ENCODE measurements at places on chromosomes 16 and 17.

GRCh38 chr16:88685156-88686061 lies 898 bp downstream of the SNAI3 start:
- no peak for DNase-seq

DNA sequence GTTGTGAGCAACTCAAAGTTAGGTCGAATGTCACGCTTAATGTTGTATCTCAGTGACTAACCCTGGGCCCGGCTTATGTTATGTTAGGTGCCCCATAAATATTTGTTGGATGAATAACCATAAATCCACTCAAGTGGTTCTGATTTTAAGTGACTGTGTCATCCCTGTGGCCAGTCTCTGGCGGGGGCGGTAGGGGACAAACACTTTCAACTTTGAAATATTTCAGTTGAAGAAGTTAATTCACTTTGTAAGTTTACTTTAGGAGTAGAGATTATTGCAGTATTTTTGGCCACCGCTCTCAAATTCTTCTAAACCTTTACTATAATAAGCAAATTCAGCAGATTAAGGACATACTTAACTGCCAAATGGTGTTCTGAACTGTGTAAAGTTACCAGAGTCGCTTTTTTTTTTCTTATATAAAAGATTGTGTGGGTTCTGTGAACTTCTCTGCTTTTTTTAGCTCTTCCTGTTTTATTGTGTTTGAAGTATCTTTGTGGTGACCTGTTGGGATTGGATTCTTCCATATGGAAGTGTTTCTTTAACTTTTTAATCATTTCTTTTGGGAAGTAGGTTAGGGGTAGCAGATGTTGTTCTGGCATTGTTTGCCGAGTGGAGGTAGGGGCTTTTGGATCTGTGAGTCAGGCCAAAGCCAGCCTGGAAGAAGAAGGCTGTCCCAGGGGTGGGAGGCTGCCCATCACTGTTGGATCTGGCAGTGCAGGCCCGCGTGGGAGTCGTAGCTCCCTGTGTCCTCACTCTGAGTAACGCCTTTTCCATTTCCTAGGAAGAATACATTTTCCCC lies 61.4 kb upstream of the TBX2 start:
- peak; percentile 46 for DNase-seq

DNA sequence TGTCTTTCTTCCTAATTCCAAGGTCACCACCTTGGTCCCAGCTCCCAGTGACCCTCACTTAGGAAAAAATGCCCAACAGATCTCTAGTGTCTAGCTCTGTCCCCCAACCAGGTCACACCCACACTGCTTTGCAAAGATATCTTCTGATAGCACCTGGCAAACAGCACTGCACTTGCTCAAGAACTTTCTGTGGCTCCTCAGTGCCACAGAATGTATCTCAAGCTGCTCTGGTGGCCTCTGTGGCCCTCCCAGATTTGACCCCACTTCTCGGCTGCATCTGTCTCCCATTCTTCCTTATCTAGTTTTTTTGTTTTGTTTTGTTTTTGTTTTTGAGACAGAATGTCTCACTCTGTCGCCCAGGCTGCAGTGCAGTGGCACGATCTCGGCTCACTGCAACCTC lies 5.0 kb downstream of the ZNF688 start:
- no peak for DNase-seq

DNA sequence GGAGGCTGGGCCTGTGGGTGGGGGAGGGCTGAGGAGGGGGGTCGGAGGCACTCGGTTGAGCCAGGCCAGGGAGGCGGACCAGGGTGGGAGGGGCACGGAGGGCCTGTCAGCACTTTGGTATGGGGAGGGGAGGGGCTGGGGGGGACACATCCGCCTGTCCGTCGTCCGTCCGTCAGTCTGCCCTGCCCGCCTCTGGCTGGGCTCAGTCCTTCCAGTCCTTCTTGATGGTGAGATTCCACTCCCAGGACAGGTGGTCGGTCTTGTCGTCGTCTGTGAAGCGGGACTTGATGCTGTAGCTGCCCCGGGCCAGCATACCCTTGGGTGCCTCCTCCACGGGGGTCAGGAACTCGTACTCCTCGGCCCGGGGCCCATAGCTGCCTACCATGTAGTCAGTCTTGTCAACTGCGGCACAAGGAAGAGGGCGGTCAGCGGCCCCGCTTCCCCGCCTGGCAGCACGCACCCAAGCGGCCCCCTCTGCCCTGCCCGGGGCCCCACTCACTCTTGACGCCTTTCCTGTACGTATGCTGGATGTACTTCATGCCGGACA lies 2.4 kb downstream of the ARHGDIA start:
- DNase-seq, result no peak

- no peak for DNase-seq
Measured at GRCh38 chr17:39651923-39652586, 13.1 kb upstream of the TCAP start.

DNA sequence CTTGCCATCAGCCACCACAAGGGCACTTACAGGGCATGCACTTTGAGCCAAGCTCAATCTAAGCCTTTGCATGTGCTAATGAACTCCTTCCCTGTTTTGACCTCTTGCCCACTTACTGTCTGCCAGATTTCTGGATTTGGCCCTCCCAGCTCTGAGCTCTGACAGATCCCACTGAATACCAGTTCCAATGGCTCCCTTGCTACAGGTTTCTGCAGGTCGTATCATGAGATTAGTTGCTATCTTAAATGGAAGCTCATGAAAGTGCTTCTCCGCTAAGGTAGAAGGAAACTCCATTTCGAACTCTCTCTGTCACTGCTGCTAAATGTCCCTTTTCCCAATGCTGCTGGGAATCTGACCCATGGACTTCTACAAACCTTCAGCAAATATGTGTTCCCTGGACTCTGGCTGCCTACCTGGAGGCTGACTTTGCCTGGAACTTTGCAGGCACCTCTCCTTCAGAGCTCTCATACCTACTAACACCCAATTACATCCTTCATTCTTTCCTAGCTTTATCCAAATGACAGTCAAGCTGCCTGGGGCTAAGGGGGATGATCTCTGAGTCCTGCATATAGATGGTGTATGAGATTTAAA lies 23.5 kb upstream of the TOB1 start:
- no peak for DNase-seq

GRCh38 chr16:81542609-81543570 lies 98.3 kb downstream of the CMIP start:
- DNase-seq, result no peak

- no peak for DNase-seq
Measured at GRCh38 chr17:8489841-8490240, 54.2 kb downstream of the NDEL1 start.
